ENCODE measurements at places on chromosomes 7 and 10.

DNA sequence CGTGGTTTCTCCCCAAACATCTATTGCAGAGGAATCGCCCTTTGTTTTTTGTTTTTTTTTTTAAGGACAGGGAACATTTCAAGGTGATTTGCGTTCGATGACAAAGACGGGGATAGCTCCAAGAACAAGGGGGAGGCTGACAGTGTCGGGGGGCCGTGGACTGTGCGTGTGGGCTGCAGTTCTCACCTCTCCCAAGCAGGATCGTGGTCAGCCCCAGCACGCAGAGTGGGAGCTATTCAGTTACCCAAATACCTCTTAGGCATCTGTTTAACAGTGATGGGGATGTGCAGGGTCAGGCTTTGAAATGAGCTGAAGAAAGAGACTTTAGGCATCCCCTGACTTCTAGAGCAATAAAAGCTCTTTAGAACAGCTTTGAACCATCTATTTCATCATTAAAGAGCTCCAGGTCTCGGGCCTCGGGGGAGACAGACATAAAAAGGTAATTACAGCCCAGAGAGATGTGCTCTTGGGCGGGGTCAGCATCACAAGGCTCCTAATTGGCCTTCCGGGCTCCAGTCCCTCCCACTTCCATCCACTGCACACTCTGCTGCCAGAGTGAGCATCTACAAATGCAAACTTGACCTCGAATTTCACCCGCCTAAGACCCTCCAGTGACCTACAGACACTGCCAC is 97.3 kb downstream of the MYL10 start:
- no peak for DNase-seq

DNA sequence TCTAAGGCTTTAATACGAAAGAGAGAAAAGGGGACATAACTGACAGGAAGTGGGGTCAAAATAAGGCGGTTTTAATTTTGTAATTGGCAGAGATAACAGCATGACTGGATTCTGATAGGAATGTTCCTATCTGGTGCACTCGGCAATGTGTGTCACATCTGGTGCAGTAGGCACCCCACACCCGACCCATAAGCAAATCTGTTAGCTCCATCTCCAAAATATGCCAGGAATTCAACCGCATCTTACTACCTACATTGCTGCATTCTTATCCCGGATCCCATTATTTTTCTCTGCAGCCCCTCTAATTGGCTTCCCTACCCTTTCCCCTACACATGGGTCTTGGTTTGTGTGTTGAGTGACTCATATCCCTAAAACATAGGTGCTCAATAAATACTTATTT is 19.1 kb upstream of the GALNT11 start:
- no peak for DNase-seq

- no peak for DNase-seq
Observed at GRCh38 chr10:120729547-120729946, 121.6 kb upstream of the WDR11 start.

- no peak for DNase-seq
Observed at GRCh38 chr10:14003517-14004184, 327.1 kb downstream of the FRMD4A start.

DNA sequence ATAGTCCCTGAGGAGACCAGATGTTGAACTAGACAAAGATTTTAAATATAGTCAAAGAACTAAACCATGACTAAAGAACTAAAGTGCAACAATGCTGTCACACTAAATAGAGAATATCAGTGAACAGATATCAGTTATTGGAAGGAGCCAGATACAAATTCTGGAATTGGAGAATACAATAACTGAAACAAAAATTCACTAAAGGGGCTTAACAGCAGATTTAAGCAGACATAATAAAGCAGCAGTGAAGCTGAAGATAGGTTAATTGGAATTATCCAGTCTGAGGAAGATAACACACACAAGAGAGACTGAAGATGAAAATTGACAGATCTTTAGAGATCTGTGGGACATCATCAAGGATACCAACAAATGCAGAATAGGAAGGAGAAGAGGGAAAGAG is 10.4 kb downstream of the KPNA7 start:
- DNase-seq = no peak

DNA sequence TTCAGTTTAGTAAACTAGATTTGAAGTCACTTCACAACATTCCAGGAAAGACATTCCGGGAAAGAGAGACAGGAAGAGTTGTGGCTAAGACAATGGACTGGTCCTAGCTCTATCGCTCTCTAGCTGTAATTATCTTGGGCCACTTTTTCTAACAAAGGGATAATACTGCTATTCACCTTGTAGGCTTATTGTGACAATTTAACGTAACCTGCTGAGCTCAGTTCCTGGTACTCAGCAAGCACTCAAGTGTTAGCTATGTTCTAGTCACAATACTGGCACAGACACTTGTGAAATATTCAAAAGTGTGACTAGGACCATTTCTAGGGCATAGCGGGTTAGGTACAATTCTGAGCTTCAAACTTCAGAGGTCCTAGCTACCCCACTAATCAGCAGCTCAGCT is 12.0 kb upstream of the NRCAM start:
- DNase-seq = no peak

DNA sequence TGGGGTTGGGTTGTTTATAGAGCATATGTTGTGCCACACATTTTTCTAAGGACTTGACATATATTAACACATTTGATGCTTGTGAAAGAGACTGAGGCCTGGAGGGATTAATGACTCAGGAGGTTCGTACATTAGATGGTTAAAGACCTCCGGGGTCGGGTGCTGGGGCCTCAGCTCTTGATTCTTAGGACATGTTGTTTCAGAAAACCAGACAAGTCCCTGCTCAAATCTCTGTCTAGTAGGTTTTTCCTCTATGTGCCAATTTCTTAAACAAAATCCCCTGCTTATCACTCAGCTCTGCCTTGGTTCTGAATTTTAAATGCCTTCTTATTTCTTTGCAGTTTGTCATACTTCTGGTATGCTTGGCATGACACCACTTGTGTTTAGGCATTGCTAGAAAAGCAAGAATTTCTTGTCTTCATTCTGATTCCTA is 5.8 kb downstream of the UPP1 start:
- DNase-seq = no peak

- no peak for DNase-seq
Observed at GRCh38 chr10:89659143-89660131, 14.4 kb upstream of the PANK1 start.

DNA sequence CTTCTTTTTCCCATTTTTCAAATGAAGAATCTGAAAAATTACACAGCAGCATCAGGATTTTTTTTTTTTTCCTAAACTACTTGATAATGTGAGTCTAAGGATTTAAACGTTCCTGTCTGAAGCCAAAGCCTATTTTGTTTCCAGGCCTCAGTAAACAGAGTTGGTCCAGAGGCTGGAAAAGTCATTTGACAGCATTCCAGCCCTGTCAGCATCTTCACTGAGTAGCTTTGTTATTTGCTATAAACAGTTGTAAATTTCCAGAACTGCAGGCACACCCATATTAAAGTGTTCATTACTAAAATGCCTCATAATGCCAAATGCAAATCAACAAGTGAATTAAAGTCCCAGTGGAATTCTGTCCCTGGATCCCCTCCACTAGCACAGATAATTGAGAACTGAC is 35.5 kb upstream of the KMT2E start:
- DNase-seq = no peak

GRCh38 chr10:97682042-97682441 is 5.0 kb downstream of the AVPI1 start:
- no peak for DNase-seq

- no peak for DNase-seq
Observed at GRCh38 chr10:70498970-70499835, 20.6 kb downstream of the PALD1 start.

GRCh38 chr7:54292171-54292925 is 249.8 kb upstream of the VSTM2A start:
- no peak for DNase-seq

- no peak for DNase-seq
Observed at GRCh38 chr10:96918214-96919002, 86.3 kb downstream of the LCOR start.

DNA sequence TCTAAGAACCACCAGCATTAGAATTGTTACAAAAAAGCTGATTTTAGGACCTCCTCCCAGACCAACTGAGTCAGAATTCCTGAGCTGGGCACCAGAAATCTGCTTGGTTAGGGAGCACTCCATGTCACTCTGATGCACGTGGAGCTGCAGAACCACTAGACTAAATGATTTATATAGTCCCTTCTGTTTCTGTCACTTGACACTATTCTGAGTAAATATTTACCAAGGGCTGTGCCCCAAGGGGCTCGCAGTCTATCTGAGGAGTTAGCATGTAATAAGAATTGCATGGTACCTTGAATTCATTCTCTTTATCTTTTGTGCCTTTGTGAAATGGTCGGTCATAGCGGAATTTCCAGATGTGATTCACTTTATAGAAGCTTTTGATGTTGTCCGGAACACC is 196.0 kb upstream of the IMMP2L start:
- no peak for DNase-seq

- DNase-seq = no peak
Observed at GRCh38 chr10:29790207-29790606, 155.4 kb upstream of the SVIL start.

DNA sequence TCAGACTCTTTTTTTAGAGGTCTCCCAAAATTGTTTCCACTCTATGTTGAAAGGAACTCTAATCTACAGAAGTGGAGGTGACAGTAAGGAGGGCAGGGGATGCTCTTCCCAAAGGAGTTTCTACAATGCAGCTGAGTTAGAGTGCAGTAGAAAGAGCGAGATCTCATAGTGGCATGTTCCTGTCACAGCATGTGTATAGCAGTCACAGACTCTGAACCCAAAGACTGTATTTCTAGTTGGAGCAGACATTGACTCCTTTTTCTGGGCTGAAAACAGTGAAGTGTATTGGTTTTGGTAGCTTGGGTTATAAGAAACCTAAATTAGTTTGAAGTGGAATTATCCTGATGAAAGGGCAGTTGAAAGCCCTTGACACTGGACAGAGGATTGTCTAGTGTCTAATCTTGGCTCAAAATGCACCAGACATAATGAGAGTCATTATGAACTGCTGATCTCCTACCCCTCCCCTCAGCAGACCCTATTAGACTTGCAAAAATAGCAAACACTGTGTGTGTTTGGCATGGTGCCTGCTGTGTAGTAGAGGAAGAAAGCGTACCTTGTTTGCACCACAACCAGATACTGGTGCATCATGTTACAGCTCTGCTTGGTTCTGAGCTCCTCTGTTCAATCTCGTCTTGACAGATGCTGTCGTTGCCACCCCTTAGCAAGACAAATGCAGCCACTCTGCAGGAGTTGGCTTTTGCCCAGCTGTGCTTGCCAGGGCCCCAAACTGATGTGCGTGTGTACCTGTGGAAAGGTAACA is 336.0 kb downstream of the AUTS2 start:
- DNase-seq = no peak

DNA sequence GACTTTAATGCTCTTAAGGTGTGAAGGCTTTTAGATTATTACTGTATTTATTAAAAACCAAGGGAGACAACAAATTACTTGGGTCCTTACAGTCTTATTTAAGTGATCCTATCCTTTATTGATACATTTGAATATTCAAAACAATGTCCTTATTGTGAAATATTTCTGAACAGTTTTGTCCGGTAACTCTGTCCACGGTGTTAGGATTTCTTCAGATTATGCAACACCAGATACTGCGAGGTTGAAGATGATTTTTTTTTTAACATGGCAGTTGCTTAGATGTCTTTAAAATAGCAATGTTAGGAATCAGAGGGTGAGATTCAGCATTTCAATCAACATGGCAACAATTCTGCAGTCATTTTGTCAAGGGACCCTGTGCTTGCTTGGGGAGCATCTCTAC is 176.5 kb downstream of the CSTF2T start:
- no peak for DNase-seq

GRCh38 chr10:118311505-118311904 is 30.6 kb downstream of the FAM204A start:
- no peak for DNase-seq

- DNase-seq = no peak
Observed at GRCh38 chr10:13001887-13002212, 337 bp upstream of the CCDC3 start.

- DNase-seq = no peak
Observed at GRCh38 chr10:47133871-47134570, 166.0 kb upstream of the GDF10 start.

DNA sequence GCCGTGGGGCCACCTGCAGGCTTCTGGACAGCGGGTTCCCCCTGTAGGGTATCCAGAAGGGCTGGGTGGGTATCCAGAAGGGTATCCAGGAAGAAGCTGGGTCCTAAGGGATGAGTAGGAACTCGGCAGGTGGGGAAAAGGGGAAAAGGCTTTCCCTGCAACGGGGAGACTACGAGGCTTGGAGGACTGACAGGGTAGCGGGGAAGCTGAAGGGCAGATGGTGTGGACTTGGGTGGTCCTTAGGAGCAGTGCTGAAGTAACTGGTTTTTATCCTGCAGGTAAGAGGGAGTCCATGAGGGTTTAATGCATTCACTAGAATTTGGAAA is 525 bp downstream of the UBE2D4 start:
- DNase-seq = no peak

DNA sequence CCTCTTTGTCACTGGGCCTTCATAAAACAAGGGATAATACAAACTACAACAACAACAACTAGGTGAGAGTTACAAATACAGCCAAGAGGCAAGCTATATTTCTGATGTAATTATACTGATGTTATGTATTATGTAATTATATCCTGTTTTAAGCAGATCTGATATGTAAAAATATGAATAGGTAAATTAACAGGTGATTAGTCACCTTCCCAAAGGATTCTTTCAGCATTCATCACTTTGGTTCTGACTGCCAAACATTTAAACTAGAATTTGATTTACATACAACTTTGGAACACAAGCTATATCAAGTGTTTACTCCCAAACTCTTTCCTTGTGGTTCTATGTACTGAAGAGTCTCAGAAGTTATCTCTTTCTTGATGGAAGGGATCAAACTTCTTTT is 53.7 kb downstream of the BEND7 start:
- no peak for DNase-seq

- DNase-seq = no peak
Observed at GRCh38 chr7:50648076-50648475, 82.9 kb upstream of the DDC start.

DNA sequence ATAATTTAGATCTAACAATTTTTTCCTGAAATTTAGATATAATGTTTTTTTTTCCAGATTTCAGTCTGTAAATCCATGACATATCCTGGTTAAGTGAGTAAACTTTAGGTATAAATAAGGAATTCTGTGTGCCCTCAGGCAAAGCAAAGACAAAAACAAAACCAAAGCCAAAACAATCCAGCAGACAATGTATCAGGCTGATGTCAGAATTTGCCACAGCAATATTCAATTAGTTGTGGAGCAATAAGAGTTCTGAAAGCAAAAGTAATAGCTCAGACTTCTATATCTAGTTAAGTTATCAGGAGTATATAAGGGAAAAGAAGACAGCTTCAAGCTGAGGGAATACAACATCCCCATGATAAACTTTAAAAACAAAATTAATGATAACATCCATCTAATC is 82.0 kb downstream of the MKX start:
- no peak for DNase-seq

GRCh38 chr10:4301291-4302045 is 516.5 kb upstream of the KLF6 start:
- no peak for DNase-seq

- no peak for DNase-seq
Observed at GRCh38 chr7:101108330-101108857, 18.5 kb upstream of the SERPINE1 start.

GRCh38 chr10:58765910-58766309 is 253.2 kb downstream of the BICC1 start:
- DNase-seq = no peak

- no peak for DNase-seq
Observed at GRCh38 chr7:90181485-90181884, 27.2 kb downstream of the STEAP1 start.

GRCh38 chr7:68438016-68438415 is 1160.3 kb upstream of the AUTS2 start:
- no peak for DNase-seq

GRCh38 chr10:128879441-128880140 is 587.5 kb upstream of the MGMT start:
- DNase-seq = no peak

All from naive B cell (primary cell).